ENCODE measurements at places on chromosomes 7 and 10.

GRCh38 chr10:17144757-17145156 is 15.1 kb upstream of the CUBN start:
- DNase-seq = no peak

- no peak for DNase-seq
These were observed 18.5 kb upstream of the FAM133B start for GRCh38 chr7:92608380-92609322.

DNA sequence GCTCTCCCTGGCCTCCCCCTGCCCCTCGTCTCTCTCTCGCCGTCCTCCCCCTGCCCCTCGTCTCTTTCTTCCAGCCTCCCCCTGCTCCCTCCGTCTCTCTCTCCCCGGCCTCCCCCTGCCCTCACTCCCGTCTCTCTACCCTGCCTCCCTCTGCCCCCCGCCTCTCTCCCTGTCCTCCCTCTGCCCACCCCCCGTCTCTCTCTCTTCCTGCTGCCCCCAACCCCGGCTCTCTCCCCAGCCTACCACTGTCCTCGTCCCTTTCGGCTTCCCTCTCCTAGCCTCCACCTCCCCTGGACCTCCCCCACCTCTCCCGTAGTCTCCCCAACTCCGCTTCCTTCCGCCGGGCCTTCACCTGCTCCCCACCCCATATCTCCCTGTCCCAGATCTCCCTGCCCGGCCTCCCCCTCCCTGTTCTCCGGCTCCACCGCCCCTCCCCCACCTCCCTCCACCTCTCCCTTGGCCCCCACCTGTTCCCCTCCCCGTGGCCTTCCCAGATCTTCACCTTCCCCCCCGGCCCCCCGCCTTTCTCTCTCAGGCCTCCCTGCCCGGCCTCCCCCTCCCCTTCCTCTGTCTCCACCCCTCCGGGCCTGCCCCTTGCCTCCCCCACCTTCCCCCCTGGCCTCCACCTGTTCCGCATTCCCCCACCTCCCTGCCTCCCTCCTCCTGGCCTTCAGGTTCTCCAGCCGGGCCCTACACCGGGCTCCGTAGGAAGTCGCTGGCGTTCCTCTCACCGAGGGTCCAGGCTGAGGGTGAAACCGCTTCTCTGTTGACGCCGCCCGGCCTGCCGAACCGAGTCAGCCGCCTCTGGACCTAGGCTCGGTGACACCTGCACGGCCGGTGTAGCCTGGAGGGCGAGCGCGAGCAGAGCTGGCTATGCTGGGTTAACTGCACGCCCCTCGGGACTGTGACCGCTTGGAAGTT is 1.2 kb downstream of the GET4 start:
- no peak for DNase-seq

GRCh38 chr10:106446920-106447319 is 717.6 kb downstream of the SORCS1 start:
- no peak for DNase-seq

- DNase-seq = no peak
These were observed 120.9 kb downstream of the SEMA3D start for GRCh38 chr7:85065888-85066485.

GRCh38 chr7:80542398-80542797 is 30.5 kb upstream of the GNAT3 start:
- peak; percentile 55 for DNase-seq

DNA sequence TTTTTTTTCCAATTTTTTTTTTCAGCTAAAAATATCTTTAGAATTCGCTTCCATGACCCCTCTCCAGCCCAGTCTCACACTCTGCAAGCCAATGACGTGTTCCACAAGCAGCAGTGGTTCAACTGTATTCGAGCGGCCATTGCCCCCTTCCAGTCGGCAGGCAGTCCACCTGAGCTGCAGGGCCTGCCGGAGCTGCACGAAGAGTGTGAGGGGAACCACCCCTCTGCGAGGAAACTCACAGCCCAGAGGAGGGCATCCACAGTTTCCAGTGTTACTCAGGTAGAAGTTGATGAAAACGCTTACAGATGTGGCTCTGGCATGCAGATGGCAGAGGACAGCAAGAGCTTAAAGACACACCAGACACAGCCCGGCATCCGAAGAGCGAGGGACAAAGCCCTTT is 42.8 kb downstream of the CALML5 start:
- DNase-seq = no peak

DNA sequence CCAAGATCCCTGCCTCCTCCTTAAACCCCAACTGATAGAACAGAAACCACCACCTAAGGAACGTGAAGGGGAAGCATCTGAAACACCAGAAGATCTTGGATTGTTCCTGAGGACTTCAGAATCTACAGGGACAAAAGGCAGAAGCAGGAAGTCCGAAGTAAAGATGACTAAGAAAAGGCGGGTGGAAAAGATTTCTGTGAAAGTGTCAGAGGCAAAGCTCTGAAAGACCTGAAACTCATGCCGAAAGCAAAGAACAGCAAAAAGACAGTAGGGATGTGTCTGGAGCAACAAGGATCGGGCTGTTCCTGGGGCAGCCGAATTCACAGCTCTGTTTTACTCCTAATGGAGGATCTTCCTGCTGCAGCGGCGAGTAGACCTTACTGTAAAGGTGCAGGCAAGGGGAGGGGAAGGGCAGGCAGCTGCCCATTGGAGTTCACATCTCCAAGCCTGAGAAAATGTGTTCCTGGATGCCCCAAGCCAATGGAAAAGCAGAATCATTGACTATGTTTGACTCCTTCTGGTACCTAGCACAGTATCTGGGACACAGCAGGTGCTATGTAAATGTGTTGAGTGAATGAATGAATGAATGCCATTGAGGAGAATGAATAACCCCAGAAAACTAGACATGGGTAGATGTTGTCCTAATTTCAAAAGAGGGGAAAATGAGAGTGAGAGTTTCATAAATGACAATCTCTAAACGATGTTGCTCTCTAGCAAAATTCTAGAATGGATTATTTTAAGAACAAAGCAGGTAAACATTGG is 40.4 kb downstream of the PDIA4 start:
- no peak for DNase-seq

DNA sequence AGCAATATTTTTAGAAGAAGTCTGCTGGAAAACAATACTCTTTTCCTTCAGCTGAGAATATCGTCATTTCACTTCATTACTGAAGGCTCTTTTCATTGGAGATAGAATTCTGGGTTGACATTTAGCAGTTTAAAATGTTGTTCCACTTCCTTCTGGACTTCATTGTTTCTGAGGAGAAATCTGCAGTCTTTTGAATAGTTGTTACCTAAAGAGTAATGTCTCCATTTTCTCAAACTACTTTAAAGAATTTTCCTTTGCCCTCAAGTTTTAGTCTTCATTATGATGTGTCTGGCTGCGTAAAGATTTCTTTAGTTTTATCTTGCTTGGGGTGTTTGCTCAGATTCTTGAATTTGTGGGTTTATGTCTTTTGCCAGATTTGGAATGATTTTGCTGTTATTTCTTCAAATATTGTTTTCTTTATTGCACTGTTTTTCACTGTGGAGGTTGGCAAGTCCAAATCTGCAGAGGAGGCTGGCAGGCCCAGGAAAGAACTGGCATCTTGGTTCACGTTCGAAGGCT is 136.3 kb downstream of the DNAJB6 start:
- no peak for DNase-seq

- no peak for DNase-seq
These were observed 6.4 kb downstream of the ZMIZ2 start for GRCh38 chr7:44754802-44755697.

GRCh38 chr10:62080905-62081304 is 179.4 kb downstream of the ARID5B start:
- DNase-seq = no peak

DNA sequence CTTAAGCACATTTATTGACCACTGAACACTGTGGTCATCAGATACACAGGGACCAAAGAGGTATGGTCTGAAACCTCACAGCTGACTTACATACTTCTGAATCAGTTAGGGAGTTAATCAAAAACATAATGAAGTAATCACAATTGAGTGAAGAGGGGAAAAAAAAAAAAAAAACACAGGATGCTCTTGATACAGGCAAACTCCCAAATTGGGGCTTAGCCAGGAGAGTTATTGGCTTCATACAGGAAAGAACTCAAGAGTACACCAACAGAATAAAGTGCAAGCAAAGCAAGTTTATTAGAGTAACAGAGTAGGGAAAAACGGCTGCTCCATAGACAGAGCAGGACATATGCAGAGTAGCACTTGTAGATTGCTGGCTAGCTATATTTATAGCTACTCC is 917.0 kb downstream of the CNTNAP2 start:
- DNase-seq = no peak

DNA sequence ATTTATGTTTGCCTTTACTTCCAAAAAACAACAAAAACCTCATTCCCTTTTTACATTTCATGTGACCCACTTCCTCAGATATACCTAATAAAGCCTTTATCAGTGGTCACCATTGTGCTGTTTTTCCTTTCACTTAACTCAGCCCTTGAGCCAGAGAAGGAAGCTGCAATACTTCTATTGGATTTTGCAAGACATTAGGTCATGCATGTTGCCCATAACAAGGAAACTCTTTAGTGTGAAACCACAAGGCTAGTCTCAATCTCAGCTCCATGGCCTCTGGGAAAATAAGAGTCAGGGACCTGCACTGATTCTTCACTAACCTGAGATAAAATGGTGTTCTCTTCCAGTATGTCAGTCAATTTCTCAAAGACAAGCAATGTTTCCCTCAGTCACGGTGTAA is 27.8 kb downstream of the STEAP4 start:
- no peak for DNase-seq

DNA sequence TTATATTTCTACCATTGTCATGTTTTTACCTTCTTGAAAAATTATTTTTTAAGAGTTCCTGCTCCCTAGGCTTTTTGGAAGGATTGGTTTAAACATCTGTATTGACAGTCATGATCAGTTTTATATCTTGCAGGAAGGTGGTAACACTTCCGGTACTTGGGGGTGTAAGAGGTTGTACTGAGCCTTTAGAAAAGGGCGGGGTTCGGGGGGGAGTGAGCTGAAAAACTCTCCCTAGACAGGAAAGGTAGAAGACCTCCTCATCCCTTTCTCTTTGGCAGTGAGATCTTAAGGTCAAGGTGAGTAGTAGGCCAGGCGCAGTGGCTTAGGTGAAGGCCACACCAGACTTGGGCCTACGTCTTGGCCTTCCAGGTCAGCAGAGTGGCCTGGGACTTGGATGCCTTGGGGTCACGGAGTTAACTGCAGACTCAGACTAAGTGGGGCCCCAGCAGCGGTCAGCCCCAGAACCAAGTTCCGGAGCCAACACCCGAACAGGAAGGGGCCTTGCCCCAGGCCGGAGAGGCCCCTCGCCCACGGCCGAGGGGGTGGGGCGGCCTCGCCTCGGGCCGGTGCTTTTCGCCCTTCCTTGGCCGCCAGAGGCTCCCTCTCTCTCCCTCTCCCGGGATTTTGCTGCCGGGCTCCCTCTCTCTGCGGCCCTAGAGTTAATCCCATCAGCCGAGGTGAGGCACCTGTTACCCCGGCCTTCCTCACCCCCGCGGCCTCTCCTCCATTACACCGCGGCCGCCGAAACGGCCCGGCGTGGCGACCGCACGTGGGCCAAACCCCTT is at the start of gene PPP1R9A:
PPP1R9A (plus strand) TSS at position 569 of the 785 bp plus-strand sequence. CDS start 2,520 bp downstream, outside the sequence.
- peak; percentile 5 for DNase-seq

DNA sequence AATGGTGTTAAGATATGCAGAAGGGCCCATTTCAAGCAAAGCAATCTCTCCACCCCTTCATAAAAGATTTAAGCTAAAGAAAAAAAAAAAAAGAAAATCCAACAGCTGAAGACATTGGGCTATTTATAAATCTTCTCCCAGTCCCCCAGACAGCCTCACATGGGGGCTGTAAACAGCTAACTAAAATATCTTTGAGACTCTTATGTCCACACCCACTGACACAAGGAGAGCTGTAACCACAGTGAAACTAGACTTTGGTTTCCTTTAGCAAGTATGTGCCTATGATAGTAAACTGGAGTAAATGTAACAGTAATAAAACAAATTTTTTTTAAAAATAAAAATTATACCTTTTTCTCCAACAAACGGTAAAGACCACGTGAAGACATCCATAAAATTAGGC is 28.6 kb downstream of the PPP3CB start:
- DNase-seq = no peak

- DNase-seq = no peak
These were observed 22.3 kb downstream of the ZNF775 start for GRCh38 chr7:150401424-150401790.

DNA sequence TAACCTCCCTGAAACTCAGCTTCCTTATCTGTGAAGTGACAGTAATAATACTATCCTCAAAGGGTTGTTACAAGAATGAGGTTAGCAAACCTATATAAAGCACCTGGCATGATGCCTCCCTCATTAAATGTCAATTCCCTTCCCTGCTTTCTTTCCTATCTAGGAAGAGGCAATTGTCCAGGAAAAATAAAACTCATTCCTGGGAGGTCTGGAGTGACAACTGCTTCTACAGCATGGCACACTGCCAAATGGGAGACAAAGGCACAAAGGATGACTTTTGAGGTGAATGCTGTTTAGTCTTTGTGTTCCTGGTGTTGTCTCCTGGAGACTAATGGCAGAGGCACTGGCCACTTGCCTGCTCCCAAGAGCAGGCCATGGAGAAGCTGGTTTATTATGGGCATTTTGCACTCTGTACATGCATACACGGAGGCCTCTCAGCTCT is 32.2 kb upstream of the PDE1C start:
- no peak for DNase-seq

DNA sequence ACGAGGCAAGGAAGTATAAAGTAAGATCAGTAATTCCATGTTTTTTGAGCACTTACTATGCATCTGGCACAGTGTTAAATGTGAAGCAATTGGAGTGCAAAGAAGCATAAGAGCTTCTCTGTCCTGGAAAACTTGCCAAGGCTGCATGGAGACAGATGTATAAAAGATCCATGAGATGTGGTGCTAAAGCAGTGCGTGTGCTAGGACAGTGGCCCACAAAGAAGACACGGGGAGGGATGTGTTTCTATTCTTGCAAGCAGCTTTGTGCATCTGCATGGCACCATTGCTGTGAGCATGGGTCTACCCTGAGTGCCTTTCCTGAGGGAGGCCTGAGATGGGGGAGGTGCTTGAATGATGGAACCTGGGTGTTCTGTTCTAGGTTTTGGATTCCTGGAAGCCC is 5.1 kb upstream of the CDHR3 start:
- no peak for DNase-seq

DNA sequence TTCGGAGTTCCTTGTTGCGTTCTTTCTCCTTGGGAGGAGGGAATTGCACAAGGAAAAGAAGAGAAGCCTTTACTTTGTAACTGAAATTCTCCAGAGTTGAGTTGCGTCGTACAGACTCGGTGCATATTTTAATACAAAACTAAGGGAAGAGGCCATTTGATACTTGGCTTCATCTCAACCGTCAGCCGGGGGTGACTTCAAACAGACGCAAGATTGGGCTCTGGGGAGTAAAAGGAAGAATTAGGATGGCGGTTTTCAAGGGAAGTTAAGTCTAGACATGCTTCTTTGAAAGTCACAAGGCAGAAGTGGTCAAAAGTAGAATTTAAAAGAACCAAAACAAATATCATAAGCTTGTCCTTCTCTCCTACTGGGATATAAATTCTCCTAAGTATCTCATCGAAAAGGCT is 1.6 kb downstream of the PRR15 start:
- DNase-seq = peak; percentile 26

DNA sequence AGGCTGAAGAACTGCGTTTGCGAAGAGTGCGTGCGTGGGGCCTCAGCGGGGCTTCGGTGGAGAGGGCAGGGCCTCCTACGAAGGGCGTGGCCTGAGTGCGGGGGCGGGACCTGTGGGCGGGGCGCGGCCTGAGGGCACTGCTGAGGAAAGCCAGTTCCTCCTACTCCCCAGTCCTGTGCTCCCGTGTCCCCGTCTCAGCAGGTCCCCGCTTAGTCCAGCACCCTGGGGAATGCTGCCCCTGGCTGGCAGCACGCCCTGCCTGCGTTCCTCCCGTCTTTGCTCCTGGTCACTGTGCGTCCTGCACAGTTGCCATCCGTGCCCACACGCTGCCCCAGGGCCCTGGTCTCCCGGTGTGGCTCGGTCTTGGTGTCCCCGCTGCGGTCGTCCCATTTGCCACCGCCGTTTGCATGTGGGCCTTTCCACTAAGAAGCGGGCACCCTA is 177.1 kb downstream of the ZNF248 start:
- no peak for DNase-seq
